LHCN-M2 (cell line): ENCODE measurements at places on chromosomes 1 and 21. TPM values are rescaled to one million over a fixed set of nuclear protein-coding genes. Genes with fewer than 3 reads are reported as not detected.

DNA sequence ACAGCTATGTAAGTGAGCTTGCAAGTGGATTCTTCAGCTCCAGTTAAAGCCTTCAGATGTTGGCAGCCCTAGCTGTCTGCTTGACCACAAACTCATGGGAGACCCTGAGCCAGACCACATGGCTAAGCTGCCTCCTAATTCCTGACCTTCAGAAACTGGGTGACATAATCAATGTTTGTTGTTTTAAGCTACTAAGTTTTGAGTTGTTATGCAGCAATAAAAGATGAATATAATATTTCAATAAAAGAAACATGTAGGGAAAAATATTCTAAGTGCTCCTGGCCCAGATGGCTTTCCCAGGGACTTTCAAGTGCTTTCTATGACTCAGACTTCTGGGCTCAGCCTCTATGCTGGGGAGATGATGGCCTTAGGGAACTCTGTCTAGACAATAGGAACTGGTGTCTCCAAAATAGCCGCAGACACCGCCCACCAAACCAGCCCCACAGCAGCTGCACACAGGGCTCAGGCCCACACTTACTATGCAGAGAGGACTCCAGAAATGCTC lies 20.3 kb upstream of the AZIN2 start:
- peak; percentile 99 for DNase-seq

DNA sequence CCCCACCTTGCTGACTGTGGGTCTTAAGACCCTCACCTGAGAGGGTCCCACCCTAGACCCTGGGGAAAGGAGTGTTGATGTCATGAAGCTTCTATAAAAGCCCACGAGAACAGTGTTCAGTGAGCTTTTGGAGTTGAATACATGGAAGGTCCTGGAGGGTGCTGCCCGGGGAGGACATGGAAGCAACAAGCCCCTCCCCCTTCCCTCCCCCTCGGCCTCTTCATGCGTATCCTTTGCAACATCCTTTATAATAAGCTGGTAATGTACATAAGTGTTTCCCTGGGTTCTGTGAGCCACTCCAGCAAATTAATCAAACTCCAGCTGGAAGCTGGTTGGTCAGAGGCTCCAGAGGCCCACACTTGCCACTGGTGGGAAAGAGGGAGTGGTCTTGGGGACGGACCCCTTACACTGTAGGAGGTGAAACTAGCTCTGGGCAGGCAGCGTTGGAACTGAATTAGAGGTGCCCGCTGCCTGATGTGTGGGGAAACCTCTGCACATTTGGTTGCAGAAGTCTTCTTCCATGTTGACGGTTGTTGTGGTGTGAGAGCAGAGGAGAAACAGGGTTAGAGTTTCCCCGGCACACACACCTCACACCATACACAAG lies 14.7 kb upstream of the COL6A1 start:
- DNase-seq = no peak

GRCh38 chr1:32761253-32761877 lies 55.8 kb downstream of the YARS1 start:
- peak; percentile 64 for DNase-seq

- DNase-seq = no peak
Measured at GRCh38 chr1:220207411-220207810, 64.8 kb downstream of the RAB3GAP2 start.

DNA sequence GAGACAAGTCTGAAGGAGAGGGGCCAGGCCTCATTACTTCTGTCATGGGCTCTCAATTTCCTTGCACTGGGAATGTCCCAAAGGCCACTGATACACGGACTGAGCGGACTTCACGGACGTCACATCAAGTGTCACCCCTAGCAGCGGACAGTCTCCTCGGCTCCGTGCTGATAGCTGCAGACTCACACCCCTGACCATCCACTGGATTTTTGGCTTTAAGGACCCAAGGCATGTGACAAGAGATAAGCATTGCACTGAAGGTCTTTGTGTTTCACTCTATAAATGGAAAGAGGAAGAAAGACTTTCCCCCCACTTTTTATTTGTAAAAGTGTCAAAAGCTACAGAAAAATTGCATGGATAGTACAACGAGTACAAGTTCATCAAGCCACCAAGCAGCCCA lies 200.4 kb upstream of the FGGY start:
- DNase-seq = no peak

- no peak for DNase-seq
Measured at GRCh38 chr1:184324972-184325371, 61.9 kb upstream of the C1orf21 start.

- DNase-seq = no peak
Measured at GRCh38 chr21:32207406-32207716, 71.5 kb downstream of the MIS18A start.

- DNase-seq = peak; percentile 54
Measured at GRCh38 chr1:214425716-214426425, 125.5 kb downstream of the PTPN14 start.

DNA sequence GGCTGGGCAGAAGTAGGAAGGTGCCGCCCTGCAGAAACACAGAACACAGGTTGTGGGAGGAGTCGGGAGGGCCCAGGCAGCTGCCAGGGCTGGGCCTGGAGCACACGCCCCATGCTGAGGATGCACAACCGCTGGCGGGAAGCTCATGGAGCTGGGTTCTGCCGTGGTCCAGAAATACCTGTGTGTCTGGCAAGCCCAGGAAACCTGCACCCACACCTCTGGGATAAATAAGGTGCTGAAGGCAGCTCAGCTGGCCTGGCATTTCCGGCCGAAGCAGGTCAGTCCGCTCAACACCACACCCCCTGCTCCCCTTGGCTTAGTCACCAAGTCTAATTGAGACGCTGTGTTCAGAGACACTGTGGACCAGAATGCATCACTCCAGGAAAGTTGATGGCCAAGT lies 32.1 kb downstream of the CTNNBIP1 start:
- no peak for DNase-seq

- no peak for DNase-seq
Measured at GRCh38 chr1:54919367-54920359, 32.7 kb upstream of the DHCR24 start.

DNA sequence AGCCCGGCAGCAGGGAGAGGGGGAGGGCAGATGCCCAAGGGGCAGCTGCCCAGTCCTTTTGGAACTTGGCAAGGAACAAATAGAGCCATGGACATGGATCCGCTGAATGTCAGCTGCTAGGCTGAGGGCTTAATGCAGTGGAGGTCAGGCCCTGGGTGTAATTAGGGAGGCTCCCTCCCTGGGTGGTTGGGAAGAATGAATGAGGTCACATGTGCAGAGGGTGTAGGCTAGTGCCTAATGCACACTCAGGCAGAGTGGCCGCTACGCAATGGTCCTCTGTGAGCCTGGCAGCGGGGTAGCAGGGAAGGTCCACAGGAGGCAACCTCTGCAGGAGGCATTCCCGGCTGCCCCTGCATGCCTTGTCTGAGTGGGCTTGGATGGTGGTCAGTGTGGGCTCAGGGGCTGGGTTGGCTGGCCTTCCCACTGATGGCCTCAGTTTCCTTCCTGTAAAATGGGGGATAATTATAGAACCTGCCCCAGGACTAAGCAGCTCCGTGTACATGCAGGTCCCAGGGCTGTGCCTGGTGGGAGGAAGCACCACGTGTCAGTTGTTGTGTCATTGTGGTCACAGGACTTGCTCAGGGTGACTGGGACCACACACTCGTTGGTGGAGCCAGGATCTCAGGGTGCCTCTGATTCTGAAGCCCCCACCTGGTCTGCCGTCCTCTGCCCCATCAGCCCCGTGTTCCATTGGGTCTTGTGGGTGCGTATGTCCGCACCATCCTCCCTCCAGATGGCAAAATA lies 81.6 kb upstream of the ACTL8 start:
- peak; percentile 31 for DNase-seq

- no peak for DNase-seq
Measured at GRCh38 chr1:43766086-43766784, 58.9 kb downstream of the ST3GAL3 start.

- DNase-seq = peak; percentile 90
Measured at GRCh38 chr21:15064576-15065391, at the start of gene NRIP1. Gene NRIP1, minus strand, starts transcription at chr21:15065000. Its CDS starts 96,808 bp downstream, at chr21:14968192.

DNA sequence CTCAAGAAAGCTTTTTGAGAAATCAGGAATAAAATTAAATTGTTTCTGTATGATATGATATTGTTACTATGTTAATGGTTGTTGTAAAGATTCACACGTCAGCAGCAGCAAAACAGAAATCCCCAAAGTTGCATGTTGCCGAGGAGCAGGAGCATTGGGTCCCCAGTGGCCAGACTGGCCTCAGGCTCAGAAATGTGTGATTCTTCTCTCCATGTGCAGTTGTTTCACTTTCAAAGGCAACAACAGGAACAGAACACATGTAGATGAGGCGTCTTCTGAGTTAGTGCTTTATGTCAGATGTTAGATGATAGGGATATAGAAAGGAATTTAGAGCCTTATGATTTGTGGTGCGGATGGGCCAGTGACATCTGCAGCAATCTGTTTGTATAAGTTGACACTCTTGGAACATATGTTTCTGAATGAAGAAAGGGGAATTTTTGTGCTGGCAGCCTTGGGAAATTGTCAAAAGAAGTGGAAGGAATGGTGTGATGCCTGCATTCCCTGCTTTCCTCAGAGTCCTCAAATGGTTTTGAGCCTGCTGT lies 2.1 kb upstream of the TTLL7 start:
- no peak for DNase-seq

DNA sequence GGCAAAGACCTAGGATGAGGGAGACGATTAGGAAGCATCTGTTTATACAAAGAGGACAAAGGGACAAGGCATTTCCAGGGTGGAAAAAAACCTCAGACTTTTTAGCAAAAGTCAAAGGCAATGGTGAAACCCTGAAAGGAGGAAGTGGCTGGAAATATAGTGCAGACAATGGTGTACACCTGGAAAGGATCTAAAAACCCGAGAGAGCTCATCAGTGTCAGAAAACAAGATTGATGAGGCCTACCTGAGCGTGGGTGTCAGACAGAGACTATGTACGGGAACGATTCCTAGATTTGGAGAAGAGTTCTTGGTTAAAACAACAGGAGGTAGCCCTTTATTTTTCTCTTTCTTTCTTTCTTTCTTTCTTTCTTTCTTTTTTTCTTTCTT lies 68.8 kb upstream of the HUNK start:
- DNase-seq = no peak

DNA sequence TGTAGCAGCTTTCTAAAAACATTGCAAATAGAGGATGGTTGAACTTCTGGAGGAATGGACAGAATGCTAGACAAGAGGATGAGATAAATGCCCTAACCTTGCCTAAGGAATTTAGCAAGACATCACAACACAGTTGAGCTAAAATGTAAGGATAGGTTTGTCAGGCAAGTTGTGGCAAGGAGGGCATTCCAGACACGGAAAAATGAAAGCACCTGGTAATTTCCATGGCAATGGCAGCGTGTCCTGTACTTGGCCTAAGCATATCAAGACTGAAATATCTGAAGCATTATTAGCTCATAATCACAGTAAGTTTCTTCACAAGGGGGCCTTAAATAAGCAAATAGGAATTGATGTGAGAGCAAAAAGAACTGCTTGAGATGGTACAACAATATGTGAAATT lies 105.1 kb upstream of the USP25 start:
- no peak for DNase-seq

DNA sequence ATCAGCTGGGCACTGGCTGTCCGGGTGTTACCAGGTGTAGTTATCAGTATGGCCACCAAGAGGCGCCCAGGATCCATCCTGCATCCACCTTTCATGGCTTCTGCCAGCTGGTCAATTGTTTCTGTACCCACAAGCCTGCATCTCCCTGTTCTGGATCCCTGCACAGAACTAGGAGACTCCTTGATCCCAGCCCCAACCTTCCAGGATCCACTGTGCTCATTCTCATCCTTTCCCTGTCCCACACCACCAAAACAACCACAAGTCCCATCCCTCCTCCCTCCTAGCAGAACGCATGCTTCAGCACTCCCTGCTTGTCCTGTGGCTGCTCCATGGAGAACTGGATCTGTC lies 27.2 kb upstream of the FOXE3 start:
- peak; percentile 65 for DNase-seq

GRCh38 chr1:62800281-62800680 lies 16.3 kb downstream of the ATG4C start:
- no peak for DNase-seq

DNA sequence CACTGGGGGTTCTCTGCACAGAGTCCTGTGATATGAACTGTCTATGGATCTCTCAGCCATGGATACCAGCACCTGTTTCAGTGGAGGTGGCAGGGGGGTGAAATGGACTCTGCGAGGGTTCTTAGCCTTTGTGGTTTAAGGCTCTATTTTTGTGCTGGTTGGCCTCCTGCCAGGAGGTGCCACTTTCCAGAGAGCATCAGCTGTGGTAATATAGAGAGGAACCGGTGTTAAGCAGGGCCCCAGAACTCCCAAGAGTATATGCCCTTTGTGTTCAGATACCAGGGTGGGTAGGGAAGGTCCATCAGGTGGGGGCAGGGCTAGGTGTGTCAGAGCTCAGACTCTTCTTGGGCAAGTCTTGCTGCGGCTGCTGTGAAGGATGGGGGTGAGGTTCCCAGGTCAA lies 330.0 kb upstream of the PLD5 start:
- no peak for DNase-seq

DIO1 gene
- total RNA-seq = not detected in 2 replicates

LEFTY2 gene
- total RNA-seq = not detected in 2 replicates

RRP15 gene
- 8.2 and 8.9 TPM in 2 replicates for total RNA-seq

KCNE2 gene
- not detected in 2 replicates for total RNA-seq

USH2A gene
- total RNA-seq = under 0.01 TPM in 2 replicates

FAM3B gene
- total RNA-seq = not detected in 2 replicates

IFI44L gene
- 14.7 and 26.2 TPM in 2 replicates for total RNA-seq

DMBX1 gene
- not detected in 2 replicates for total RNA-seq

LCA5L gene
- total RNA-seq = 0.58 and 0.98 TPM in 2 replicates

GOLT1A gene
- total RNA-seq = not detected in 2 replicates

KCNJ9 gene
- total RNA-seq = not detected in 2 replicates

UCHL5 gene
- 30.2 and 40.3 TPM in 2 replicates for total RNA-seq

ADAMTSL4 gene
- 2.8 and 3.1 TPM in 2 replicates for total RNA-seq

RGS4 gene
- 173 and 174 TPM in 2 replicates for total RNA-seq

ERG gene
- not detected in 2 replicates for total RNA-seq

PAPPA2 gene
- 0.06 TPM in 2 replicates for total RNA-seq
